SHP77 (cell line): ENCODE measurements at places on chromosomes 5 and 9.

- DNase-seq, result no peak
These were observed 274.3 kb downstream of the GAS1 start for GRCh38 chr9:86672966-86673365.

- no peak for DNase-seq
These were observed 378.5 kb downstream of the PLK2 start for GRCh38 chr5:58081435-58081834.

DNA sequence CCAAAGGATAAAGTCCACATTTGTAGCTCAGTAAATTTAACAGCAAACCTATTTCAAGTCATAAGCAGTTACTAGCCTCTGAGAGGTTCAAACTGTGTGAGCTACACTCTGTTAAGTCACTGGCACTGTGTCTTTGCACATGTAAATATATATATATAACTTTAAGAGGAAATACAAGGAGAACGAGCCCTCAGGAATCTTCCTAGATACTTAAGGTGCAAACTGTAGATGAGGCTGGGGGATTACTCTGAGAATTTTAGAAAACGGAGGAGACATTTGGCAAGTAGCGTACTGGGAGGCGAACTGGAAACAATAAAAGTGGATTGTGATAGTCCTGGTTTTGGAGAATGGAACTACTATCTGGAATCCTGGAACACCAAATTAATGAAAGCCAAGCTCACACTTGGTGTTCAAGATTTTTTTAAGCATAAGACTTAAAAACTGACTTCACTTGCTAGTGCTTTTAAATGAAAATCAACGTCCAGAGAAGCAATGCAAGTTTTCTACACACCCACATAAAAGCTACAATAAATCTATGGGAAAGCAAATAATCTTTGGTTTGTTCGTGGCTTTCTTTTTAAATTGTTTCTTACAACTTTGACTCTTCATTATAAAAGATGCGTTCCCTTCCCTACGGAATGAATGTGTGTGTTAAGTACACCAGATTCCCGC lies 1057.0 kb upstream of the DMAC1 start:
- DNase-seq, result no peak

GRCh38 chr5:133332439-133333024 lies 279.8 kb downstream of the FSTL4 start:
- no peak for DNase-seq

- DNase-seq, result no peak
These were observed 121.0 kb downstream of the NREP start for GRCh38 chr5:111635916-111636570.

- no peak for DNase-seq
These were observed 8.9 kb downstream of the ZER1 start for GRCh38 chr9:128762671-128763449.
